ENCODE measurements at places on chromosomes 6 and 20. TPM values are rescaled to one million over a fixed set of nuclear protein-coding genes. Genes with fewer than 3 reads are reported as not detected.

DNA sequence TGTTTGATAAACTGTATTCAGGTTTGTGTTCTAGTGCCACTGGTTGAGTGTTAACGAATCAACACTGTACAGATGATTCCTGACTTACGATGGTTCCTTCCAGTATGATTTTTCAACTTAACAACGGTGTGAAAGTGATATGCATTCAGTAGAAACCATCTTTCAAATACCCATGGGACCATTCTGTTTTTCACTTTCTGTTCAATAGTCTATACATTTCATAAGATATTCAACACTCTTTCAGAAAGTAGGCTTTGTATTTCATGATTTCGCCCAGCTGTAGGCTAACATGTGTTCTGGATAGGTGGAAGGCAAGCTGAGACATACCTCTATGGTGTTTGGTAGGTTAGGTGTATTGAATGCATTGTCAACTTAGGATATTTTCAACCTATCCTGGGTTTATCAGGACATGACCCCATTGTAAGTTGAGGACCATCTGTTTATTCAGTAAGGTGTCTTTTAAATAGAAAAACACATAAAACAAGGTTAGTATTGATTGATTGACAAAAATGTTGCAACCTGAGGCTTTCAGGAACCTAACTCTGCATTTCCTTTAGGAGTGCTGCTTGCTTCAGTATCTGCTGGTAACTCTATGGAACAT, 32.3 kb downstream of the SYNJ2 start:
- DNase-seq = no peak

- no peak for DNase-seq
These were observed 66.5 kb downstream of the REV3L start for GRCh38 chr6:111416529-111416928.

- peak; percentile 35 for DNase-seq
These were observed 537 bp downstream of the PPIL4 start for GRCh38 chr6:149545258-149545753.

GRCh38 chr6:158279615-158280014, 32.6 kb upstream of the TULP4 start:
- DNase-seq = no peak

DNA sequence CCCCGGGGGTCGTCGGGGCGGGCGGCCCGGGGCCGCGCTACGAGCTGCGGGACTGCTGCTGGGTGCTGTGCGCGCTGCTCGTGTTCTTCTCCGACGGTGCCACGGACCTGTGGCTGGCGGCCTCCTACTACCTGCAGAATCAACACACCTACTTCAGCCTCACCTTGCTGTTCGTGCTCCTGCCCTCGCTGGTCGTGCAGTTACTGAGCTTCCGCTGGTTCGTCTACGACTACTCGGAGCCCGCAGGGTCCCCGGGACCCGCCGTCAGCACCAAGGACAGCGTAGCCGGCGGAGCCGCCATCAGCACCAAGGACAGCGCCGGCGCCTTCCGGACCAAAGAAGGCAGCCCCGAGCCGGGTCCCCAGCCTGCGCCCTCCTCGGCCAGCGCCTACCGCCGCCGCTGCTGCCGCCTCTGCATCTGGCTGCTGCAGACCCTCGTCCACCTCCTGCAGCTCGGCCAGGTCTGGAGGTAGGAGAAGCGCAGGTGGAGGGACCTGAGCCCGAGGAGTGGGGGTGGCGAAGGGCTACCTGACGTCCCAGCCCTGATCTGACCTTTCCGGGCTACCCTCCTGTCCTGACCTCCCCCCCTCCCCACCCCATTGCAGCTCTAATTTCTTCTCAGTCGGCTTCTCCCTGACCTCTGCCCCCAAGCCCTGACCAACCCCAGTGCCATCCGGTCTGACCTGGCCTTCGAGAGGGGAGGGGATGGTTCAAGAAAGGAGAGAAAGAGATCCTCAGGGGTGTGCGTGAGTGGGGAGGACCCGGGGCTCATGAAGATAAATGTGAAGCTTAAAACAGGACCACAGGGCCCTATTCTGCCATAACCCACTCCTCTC, 558 bp downstream of the XKR7 start:
- DNase-seq = peak; percentile 51

- peak; percentile 82 for DNase-seq
These were observed 24.4 kb downstream of the FOXQ1 start for GRCh38 chr6:1336246-1336843.

GRCh38 chr20:13059398-13060136, 50.8 kb downstream of the SPTLC3 start:
- DNase-seq = no peak

GRCh38 chr6:87884203-87884602, 163.4 kb upstream of the SPACA1 start:
- no peak for DNase-seq

GRCh38 chr6:152943260-152943897, 39.5 kb downstream of the FBXO5 start:
- DNase-seq = peak; percentile 91

GRCh38 chr6:121748850-121749249, 313.4 kb downstream of the GJA1 start:
- DNase-seq = no peak

Gene CD24
- total RNA-seq = 10.4 TPM

Gene PNPLA1
- not detected for total RNA-seq

Gene BTNL2
- not detected for total RNA-seq

Data from MCF 10A (cell line).